Myocyte (in vitro differentiated cells): ENCODE measurements at places on chromosomes 13 and 19. TPM values are rescaled to one million over a fixed set of nuclear protein-coding genes. Genes with fewer than 3 reads are reported as not detected.

DNA sequence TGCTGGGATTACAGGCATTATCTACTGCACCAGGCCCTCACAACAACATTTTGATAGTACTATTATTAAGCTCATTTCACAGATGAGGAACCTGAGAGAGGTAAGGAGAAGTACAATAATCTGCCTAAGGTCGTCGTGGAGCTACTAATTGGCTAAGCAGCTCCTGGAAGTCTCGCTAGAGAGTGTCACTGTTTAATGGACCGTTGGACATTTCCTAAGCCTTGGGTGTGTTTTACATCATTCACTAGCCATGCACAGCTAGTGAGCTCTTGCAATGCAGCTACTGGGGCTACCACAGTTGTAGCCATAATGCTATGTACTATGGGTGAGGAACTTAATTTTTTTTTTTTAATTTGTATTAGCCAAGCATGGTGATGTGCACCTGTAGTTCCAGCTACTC is 34.0 kb upstream of the OR1M1 start:
- no peak for DNase-seq

Gene NLRP4
- not detected in 2 replicates for total RNA-seq

DNA sequence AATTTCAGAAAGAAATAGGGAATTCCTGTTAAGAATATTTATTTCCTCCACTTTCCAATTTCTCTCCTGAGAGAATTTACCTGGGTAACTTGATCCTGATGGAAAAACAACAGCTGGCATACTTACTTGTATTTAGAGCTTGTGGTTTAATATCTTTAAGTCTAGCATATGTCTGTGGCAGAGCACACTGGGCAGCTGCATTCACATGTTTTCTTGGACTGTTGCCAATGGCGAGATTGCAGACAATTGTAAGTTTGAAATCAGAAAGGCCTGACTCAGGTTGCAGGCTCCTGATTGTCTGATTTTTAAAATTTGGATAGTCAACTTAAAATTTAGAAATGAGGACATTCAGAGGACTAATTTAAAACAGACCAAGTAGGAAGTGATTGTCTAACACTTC is 66.9 kb downstream of the NHLRC3 start:
- peak; percentile 71 for DNase-seq

DNA sequence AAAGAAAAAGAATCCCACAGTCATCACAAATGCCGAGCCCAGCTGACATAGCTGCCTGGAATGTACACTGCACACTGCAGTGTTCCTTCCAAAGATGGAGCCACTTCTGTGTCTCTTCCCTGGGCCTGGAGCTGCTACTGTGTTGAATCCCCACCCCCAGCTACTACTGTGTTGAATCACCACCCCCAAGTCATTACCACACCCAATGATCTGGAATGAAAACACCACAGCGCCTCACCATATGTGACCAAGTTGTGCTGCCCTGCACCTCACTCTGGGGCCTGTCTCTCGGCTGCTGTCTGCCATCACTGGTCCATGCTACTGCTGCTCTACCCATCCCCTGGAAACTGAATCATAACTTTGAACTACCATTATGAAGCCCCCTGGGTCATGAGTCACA is 861.2 kb downstream of the UQCRFS1 start:
- DNase-seq, result no peak

Gene SHFL
- total RNA-seq, result 21.8 and 25.0 TPM in 2 replicates

DNA sequence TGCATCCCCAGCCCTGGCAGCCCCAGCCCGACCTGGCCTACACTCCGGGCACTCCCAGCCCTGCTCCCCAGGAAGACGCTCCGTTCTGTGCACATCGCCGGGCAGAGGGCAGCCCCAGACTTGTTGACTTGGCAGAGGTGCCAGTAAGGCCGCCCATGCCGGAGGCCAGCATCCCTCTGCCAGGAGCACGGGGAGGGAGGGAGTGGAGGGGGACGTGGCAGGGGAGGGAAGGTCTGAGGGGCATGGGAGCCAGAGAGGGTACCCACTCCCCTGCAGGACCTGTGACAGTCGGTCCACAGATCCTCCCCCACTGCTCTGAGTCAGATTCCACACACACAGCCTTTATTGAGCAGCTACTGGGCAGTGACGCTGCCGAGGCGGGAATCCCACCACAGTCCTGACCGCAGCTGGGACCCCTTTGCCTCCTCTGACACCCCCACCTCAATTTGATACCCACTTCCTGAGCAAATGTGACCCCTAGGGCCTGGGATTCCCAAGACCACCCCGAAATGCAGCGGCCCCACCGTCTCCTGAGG is 1.9 kb upstream of the NKPD1 start:
- DNase-seq, result no peak

Gene NALCN
- 2.7 and 5.9 TPM in 2 replicates for total RNA-seq

GRCh38 chr19:7680606-7681339 is at the start of gene TRAPPC5:
TRAPPC5 (plus strand) TSS chr19:7680833; CDS start chr19:7682254, 1,421 bp downstream.
- DNase-seq, result peak; percentile 78

Gene SH3GL1
- 179 and 258 TPM in 2 replicates for total RNA-seq

Gene CACNA1A
- total RNA-seq, result 0.19 and 0.31 TPM in 2 replicates

- no peak for DNase-seq
Measured at GRCh38 chr13:94227255-94227879, 252.1 kb downstream of the DCT start.

GRCh38 chr13:23651887-23652286 is 81.7 kb downstream of the TNFRSF19 start:
- no peak for DNase-seq

DNA sequence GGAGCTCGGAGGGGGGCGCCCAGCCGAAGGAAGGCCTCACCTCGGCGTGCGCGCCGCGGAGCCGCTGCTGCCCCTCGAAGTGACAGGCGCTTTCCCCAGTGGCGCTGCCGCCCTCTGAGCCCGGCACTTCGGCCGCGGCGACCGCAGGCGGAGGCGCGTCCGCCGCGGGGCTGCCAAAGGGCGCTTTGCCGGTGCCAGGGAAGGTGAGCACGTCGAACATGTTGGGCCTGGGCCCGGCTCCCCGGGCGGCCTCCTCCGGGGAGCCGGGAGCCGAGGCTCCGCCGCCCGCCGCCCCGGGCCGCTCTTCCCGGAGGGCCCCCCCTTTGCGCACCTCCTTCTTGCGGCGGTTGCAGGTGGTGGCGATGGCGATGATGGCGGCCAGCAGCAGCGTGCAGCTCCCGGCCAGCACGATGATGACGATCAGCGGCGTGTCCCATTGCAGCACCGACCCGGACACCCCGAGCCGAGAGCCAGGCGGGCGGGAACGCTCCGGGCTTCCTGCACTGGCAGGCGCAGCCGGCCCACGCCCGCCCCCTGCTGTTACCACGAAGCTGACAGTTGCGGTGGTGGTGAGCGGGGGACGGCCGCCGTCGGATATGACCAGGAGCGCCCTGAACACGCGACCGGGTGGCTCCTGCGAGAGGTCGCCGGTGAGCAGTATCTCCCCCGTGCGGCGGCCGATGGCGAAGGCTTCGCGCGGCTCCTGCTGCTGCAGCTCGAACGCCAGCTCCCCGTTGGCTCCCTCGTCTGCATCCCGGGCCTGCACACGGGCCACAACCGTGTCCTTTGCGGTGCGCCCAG is 2.5 kb downstream of the PCDH8 start:
- no peak for DNase-seq

- DNase-seq, result peak; percentile 83
Measured at GRCh38 chr13:36420437-36420891, 11.8 kb upstream of the CCNA1 start.

DNA sequence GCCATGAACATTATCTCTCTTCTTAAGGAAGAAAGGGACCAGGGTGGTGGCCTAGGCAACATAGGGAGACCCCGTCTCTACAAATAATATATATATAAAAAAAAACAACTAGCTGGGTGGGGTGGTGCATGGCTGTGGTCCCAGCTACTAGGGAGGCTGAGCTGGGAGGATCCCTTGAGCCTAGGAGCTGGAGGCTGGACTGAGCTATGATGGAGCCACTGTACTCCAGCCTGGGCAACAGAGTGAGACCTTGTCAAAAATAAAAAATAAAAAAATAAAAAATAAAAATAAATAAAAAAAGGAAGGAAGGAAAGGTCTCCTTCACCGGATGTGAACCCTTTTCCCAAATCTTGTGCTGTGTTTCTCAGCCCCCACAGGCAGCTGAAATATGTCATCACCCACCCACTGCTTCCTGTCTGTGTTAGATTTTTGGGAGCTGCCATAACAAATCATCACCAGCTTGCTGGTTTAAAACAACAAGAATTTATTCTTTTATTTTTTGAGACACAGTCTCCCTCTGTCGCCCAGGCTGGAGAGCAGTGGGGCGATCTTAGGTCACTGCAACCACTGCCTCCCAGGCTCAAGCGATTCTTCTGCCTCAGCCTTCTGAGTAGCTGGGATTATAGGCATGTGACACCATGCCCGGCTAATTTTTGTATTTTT is 9.5 kb upstream of the TSPAN16 start:
- DNase-seq, result peak; percentile 27

GRCh38 chr13:88764103-88764502 is 1092.9 kb downstream of the SLITRK5 start:
- DNase-seq, result no peak

- no peak for DNase-seq
Measured at GRCh38 chr19:18424890-18425514, 5.8 kb downstream of the SSBP4 start.

- DNase-seq, result peak; percentile 52
Measured at GRCh38 chr19:11736696-11737095, 2.0 kb downstream of the ZNF823 start.

GRCh38 chr19:38321646-38322196 is 2.1 kb downstream of the KCNK6 start:
- peak; percentile 8 for DNase-seq

GRCh38 chr19:44055870-44056269 is 4.0 kb downstream of the ZNF223 start:
- DNase-seq, result no peak

DNA sequence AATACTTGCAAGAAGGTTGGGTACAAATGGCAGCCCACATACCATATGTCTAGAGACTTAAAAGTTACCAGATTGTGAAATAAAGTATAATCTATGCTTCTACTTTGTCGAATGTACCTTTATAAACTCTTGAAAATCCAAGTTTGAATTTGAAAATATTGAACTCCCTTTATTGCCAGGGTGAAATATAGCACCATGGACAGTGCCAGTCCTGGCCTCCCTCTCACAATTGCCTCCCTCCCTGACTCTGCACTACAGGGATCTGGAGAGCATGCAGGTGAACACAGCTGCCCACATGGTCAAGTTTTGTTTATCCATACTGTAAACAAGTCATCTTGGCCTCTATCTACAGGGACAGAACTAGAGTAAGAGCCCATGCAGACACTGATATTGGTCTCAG is 394.1 kb upstream of the SLITRK6 start:
- DNase-seq, result no peak

DNA sequence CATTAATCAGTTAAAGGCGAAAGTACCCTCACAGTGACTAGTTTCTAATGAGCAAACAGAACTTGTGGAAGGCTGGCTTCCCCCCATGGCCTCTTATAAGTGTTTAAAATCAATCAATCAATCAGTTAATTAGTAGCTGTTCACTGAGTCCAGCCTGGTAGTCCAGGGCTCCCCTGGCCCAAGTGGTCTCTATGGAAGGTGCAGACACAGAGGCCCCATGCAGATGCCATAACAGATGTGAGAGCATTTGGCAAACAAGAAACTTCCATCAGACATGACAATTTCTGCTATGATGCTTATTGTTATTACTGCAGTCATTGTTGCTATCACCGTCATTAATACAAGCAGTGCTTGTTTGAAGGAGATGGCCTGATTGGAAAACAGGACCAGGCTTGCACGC is 179.0 kb upstream of the TSHZ3 start:
- no peak for DNase-seq

DNA sequence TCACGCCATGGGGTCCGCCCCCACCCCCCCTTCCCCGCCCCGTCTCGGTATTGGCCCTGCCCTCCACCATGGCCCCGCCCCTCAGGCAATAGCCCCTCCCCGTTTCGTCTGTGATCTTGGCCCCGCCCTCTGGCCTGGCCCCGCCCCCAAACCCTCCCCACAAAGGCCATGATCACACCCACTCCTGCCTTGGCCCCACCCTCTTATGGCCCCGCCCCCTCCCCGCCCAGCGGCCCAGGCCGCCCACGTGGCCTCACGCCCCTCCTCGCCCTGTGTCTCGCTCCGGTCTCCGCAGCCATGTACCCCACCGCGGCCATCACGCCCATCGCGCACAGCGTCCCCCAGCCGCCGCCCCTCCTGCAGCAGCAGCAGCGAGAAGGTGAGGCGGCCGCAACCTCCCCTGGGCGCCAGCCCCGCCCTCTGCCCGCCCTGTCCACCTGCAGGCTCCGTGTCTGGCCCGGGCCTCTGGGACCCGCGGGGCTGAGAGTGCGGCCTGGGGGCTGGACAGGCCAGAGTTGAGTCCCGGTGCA is 61.3 kb downstream of the CELF5 start:
- DNase-seq, result no peak

Gene PCP2
- total RNA-seq, result not detected in 2 replicates

Gene CASP14
- total RNA-seq, result not detected in 2 replicates

DNA sequence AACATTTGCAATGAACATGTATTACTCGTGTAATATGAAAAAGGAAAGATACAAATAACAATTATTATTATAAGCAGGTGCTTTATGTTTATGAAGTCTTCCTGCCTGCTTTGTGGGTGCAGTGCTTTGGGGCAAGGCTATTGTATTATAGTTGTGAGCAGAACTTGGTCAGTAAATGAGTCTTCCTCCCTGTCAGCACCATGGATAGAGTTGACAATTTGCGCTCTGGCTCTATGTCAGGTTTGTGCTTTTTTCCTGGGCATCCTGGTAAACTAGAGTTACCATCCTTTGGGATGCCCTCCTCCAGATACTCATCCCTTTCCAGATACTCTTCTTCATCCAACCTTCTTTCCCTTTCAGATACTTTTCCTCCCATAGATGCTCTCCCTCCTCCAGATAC is 19.6 kb downstream of the ERICH6B start:
- peak; percentile 22 for DNase-seq

GRCh38 chr19:17340302-17340870 is 3.0 kb downstream of the GTPBP3 start:
- no peak for DNase-seq

Gene ZNF560
- not detected in 2 replicates for total RNA-seq

Gene CRX
- total RNA-seq, result not detected in 2 replicates

GRCh38 chr19:34269968-34270621 is 15.7 kb downstream of the GARRE1 start:
- peak; percentile 15 for DNase-seq

- no peak for DNase-seq
Measured at GRCh38 chr19:2561895-2562294, 86.0 kb downstream of the GADD45B start.

Gene SERTM1
- total RNA-seq, result not detected in 2 replicates

Gene SIAH3
- not detected in 2 replicates for total RNA-seq

DNA sequence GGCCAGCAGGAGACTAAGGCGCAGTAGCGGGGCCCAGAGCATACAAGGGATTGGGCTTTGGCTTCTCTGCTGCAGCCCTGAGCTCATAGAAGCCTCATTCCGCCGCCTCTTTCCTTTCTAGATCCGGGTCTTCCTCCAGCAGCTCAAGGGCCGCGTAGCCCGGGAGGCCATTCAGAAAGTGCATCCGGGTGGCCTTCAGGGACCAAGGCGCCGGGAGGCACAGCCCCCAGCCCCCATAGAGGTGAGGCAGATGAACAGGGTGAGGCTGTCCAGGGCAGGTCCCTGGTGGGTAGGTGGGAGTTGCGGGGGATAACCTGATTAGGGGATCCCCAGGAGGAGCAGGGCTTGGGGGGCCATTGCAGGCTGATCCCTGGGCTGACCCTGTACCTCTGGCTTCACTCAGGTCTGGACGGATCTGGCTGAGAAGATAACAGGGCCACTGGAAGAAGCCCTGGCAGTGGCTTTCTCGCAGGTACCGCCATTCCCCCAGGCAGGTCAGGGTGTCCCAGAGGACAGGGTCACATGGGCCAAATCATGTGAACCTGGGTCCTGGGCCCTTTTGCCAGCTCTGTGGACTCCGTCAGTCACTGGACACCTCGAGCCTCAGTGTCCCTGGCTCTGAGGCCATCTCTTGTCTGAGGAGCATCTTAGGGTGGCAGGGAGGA is 1.3 kb downstream of the SNAPC2 start:
- no peak for DNase-seq

- no peak for DNase-seq
Measured at GRCh38 chr13:113897966-113898365, 34.1 kb upstream of the GAS6 start.

Gene TTC9B
- not detected in 2 replicates for total RNA-seq
